GM23248 (cell line): ENCODE measurements at places on chromosomes 6 and 20. TPM values are rescaled to one million over a fixed set of nuclear protein-coding genes. Genes with fewer than 3 reads are reported as not detected.

The IFT52 gene
- total RNA-seq: 40.2 and 53.9 TPM in 2 replicates

The AIG1 gene
- 33.1 and 46.9 TPM in 2 replicates for total RNA-seq

The TMEM14B gene
- 75.9 and 94.0 TPM in 2 replicates for total RNA-seq

The TTBK1 gene
- not detected in 2 replicates for total RNA-seq

The FOXS1 gene
- total RNA-seq: not detected in 2 replicates

The STX11 gene
- 1.1 and 2.8 TPM in 2 replicates for total RNA-seq

The FAM83B gene
- not detected in 2 replicates for total RNA-seq

The PHACTR1 gene
- 0.25 and 3.2 TPM in 2 replicates for total RNA-seq

The SAMD5 gene
- total RNA-seq: not detected in 2 replicates

The HCRTR2 gene
- not detected in 2 replicates for total RNA-seq

The ZC2HC1B gene
- total RNA-seq: not detected in 2 replicates

The RIN2 gene
- total RNA-seq: 48.0 and 48.3 TPM in 2 replicates

The PAX1 gene
- not detected in 2 replicates for total RNA-seq

The GJA10 gene
- total RNA-seq: not detected in 2 replicates

The MLN gene
- total RNA-seq: not detected in 2 replicates

The OR2J3 gene
- not detected in 2 replicates for total RNA-seq

The TSPO2 gene
- not detected in 2 replicates for total RNA-seq

The DLL1 gene
- total RNA-seq: 0.38 and 0.86 TPM in 2 replicates

The IL17A gene
- not detected in 2 replicates for total RNA-seq

The CD109 gene
- total RNA-seq: 68.3 and 68.6 TPM in 2 replicates

The EHMT2 gene
- 40.2 and 41.5 TPM in 2 replicates for total RNA-seq

The TMEM217 gene
- total RNA-seq: 1.2 and 4.6 TPM in 2 replicates

The KCNQ5 gene
- 10.8 and 15.8 TPM in 2 replicates for total RNA-seq

The GRM1 gene
- total RNA-seq: not detected in 2 replicates

The RXRB gene
- 27.7 and 28.8 TPM in 2 replicates for total RNA-seq

The PGBD1 gene
- total RNA-seq: 4.9 and 6.7 TPM in 2 replicates

The CAP2 gene
- 4.8 and 9.9 TPM in 2 replicates for total RNA-seq

The SCRT2 gene
- total RNA-seq: not detected in 2 replicates

The IP6K3 gene
- total RNA-seq: not detected in 2 replicates

The RWDD2A gene
- 4.4 and 6.1 TPM in 2 replicates for total RNA-seq

The PTCRA gene
- total RNA-seq: not detected in 2 replicates

The TFAP2C gene
- 12.3 and 12.8 TPM in 2 replicates for total RNA-seq

The NT5E gene
- total RNA-seq: 264 and 293 TPM in 2 replicates

The SLC32A1 gene
- total RNA-seq: not detected in 2 replicates

The B3GAT2 gene
- total RNA-seq: not detected in 2 replicates
